ENCODE measurements at places on chromosomes 16 and 17. TPM values are rescaled to one million over a fixed set of nuclear protein-coding genes. Genes with fewer than 3 reads are reported as not detected.

GRCh38 chr16:535446-536405 is 8.2 kb downstream of the CAPN15 start:
- DNase-seq: peak; percentile 27
- no peaks in the 10 kb centered on the region for H3K27me3 ChIP-seq
- no peak overlapping the region for H3K27ac ChIP-seq
- no peak overlapping the region for H3K4me3 ChIP-seq
- peaks cover 3% of the 10 kb centered on the region for H3K36me3 ChIP-seq

TM4SF5 gene
- not detected for total RNA-seq

DNA sequence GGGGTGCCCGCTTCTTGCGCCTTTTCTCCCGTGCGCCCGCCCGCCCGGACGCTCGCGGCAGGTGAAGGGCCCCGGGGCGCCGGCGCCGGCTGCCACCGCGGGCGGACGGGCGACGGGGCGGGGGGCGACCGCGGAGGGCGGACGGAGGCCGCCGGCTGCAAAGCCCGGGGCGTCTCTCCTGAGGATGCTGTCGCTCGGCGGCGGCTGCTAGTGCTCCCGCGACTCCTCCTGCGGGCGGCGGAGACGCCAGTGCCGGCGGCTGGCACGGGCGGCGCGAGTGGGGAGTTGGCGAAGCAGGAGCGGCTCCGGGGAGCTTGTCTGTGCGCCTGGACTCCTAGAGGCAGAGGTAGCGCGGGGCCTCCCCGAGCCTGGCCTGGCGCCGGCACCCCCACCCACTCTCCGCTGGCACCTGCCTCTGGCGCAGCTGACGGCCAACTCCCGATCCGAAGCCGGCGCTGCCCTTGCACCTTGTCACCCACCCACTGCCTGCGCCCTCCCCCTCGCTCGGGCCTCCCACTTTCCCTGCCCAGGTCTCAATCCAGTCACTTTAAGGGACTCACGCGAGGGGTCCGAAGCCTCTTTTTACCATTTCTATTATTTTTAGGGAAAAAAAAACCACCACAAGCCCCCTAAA is at the start of gene FAM20A:
FAM20A (minus strand) TSS at position 437 of the 634 bp plus-strand sequence. CDS start 701 bp downstream, outside the sequence.
- peak; percentile 20 for DNase-seq
- H3K4me3 ChIP-seq: no peak within 1 kb of the TSS
- H3K27me3 ChIP-seq: peaks cover 52% of the 10 kb centered on the region

GRCh38 chr17:77373299-77374169 is 232.8 kb downstream of the SEC14L1 start:
- DNase-seq: peak; percentile 64
- H3K27ac ChIP-seq: peak overlapping the region; percentile 91
- H3K36me3 ChIP-seq: peaks cover 20% of the 10 kb centered on the region
- H3K4me3 ChIP-seq: peak overlapping the region; percentile 92

DNA sequence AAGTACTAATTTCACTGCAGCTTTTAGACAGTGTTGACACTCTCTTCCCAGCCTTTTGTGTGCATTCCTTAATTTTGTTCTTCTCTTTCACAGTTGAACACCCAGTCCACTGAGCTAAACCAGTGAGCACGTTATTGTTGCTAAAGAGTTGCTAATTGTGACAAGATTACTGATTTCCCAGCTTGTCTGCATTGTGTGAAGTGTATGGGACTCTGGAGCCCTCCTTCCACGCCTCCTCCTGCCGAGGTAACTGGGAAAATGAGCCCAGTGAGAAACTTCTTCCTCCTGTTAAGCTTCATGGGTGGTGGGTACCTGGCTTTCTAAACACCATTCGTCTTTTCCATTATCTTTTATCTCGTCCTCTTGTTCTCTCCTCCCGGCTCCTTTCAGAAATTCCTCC is 29.8 kb upstream of the DNAH17 start:
- no peaks in the 10 kb centered on the region for H3K4me1 ChIP-seq
- H3K36me3 ChIP-seq: no peaks in the 10 kb centered on the region
- no peak for DNase-seq
- H3K27ac ChIP-seq: no peak overlapping the region
- H3K4me3 ChIP-seq: no peak overlapping the region

C16orf96 gene
- total RNA-seq: 0.16 TPM

ALDH3A2 gene
- 17.6 TPM for total RNA-seq

SMG6 gene
- 40.4 TPM for total RNA-seq

- no peaks in the 10 kb centered on the region for H3K27me3 ChIP-seq
- peak overlapping the region; percentile 41 for H3K27ac ChIP-seq
- peaks cover 44% of the 10 kb centered on the region for H3K36me3 ChIP-seq
- no peak overlapping the region for H3K4me3 ChIP-seq
- peaks cover 34% of the 10 kb centered on the region for H3K4me1 ChIP-seq
Observed at GRCh38 chr17:42819939-42820535, 4.0 kb downstream of the BECN1 start.
